ENCODE measurements at places on chromosomes 12 and 14.

- no peak for DNase-seq
Measured at GRCh38 chr12:104654665-104655609, 198.2 kb downstream of the CHST11 start.

GRCh38 chr12:42109031-42109430, 35.6 kb downstream of the GXYLT1 start:
- no peak for DNase-seq

GRCh38 chr12:64759035-64759894, at the start of gene GNS:
GNS (minus strand) TSS chr12:64759406; CDS start chr12:64759276, 130 bp downstream.
- peak; percentile 46 for DNase-seq

GRCh38 chr12:32240162-32240561, 133.5 kb downstream of the BICD1 start:
- DNase-seq, result no peak

GRCh38 chr12:56699020-56699661, 11.1 kb upstream of the PTGES3 start:
- no peak for DNase-seq

GRCh38 chr14:97057238-97058073, 260.3 kb downstream of the VRK1 start:
- DNase-seq, result no peak

DNA sequence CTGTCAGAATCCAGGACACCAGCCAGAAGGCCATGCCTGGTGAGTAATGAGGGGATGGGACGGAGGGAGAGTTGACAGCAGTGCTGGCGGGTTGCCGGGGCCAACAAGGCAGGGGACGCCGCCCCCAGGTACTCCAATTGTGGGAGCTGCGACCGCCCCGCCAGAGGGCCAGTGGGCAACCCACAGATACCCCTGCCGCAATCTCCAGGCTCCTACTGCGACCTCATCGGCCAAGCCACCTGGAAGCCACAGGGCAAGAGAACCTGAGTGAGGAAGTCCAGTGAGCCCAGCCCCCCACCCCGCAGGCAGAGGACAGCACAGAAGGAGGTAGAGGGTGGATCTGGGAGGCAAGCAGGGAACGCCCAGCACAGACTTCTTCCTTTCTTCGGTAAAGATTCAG, 103.0 kb downstream of the RIMBP2 start:
- DNase-seq, result no peak

- no peak for DNase-seq
Measured at GRCh38 chr12:89943463-89943862, 234.8 kb upstream of the ATP2B1 start.

DNA sequence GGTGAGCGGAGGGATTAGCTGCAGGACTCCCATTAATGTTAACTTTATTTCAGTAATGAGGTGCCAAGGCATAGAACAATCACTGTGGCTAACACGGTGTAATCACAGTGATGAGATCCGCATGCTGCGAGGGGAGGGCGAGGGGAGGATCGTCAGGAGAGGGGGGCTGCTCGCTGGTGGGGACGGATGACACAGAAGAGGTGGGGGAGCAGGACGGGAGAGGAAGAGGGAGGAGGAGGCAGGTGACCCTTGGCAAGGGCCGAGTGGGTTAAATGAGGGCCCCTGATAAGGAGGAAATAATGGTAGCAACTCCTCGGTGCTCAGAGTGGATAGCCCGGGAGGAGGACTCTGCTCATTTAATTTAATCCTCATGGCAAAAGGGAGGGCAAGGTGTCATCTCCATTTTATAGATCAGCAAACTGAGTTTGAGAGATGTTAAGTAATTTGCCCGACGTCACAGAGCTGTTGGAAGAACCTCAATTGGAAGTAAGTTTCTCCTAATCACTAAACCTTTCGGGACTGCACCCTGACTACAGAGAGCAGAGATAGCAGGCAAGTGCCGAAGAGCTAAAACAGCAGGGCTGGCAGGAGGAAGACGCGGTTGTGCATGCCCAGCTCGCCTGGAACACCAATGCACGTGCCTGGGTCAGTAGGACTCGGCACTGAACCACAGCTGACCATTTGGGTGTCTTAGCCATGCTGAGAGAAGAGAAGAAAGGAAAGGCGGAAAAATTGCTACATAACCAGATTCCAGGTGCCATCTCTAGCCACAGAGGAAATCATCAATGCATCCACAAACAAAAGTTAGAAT, 43.0 kb downstream of the SPRING1 start:
- DNase-seq, result no peak

DNA sequence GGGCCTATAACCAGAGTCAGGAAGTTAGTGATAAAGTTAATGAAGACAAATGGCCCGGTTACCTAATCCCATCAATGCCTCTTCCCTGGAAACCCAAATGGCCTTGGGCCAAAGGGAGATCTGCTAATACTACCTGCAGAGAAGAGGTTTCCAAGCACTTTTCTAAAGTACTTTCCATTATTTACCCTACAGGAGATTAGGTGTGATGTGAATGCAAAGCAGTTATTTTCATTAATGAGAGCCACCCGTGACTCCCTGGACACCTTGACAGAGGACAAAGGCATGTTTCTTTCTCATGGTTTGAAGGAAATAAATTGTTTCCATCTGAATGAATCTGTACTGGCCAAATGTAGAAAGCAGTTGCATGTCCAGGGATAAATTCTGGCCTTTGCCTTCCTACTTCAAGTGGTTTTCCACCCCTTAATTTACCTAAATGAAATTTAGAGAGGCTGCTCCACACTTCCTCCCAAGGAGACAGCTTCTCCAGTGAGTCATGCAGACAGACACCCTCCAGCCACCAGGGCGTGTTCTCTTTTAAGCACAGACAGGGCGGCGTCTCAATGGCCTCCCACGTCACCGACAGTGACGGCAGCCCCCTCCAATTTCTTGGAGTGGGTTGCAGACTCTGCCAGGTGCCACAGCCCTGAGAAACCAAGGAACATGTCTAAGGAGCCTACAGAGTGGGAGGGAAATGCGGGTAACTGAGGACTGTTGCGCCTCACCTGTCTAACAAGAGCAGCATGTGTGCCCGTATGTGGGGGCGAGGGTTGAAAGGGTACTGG, 43.9 kb upstream of the GNPNAT1 start:
- DNase-seq, result no peak

DNA sequence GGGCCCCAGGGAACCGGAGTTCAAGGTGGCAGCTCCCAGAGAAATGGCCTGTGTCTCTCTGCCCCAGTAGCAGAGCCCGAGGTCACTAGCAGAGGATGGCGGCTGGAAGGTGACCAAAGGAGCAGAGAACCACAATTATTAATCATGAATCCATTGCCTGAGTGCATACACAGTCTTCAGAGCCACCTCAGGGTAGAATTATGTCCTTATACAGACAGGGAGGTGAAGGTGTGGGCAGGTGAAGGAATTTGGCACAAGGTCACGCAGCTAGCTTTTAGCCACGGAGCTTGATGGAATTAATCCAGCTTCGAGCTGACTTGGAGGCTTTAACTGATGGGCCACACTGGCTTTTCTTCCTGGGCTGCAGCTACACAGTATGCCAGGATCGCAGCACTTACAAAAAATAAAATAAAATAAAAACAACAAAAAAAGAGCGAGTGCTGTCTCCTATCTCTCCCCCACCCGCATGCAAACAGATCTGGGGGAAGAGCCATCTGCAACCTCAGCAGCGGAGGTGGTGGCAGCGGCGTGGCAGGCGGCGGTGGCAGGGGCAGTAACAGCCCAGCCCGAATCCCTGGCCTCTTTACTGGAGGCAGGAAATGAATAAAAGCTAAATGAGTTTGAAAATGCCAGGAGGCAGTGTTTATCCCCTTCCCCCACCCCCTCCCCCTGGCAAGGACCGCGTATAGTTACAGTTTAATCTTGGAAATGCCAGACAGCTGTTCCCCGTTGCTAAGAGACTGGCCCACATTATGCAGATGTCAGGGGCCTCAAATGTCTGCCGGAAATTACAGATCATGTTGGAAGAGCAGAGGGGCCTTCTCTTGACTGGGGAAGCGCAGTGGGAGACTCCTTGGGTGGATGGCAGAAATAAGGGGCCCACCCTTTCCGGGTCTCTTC, 93.5 kb downstream of the LRRC74A start:
- peak; percentile 90 for DNase-seq

GRCh38 chr14:97311411-97311810, 514.2 kb downstream of the VRK1 start:
- DNase-seq, result no peak

GRCh38 chr12:120056739-120057138, 59.8 kb downstream of the RAB35 start:
- DNase-seq, result no peak

DNA sequence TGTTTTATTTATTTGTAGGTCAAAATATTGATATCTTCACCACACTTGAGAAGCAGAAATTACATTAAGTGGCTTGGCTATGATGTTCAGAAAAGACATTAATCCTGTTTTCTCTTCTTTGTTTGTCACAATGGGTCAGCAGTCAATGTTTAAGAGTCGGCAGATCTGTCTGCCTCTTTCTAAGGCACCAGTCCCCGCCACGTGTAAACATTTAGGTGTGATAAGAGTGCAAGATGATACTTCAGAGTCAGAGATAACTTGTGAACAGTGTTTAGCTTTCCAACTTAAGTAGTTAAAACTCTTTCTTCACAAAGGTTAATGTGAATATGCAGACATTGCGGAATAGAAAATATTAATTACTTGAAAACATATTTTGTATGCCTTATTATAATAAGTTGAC, 160.9 kb downstream of the OTOGL start:
- DNase-seq, result no peak

- DNase-seq, result no peak
Measured at GRCh38 chr12:26271889-26272492, 76.6 kb downstream of the SSPN start.

- no peak for DNase-seq
Measured at GRCh38 chr14:80992580-80992979, 37.2 kb downstream of the TSHR start.

- no peak for DNase-seq
Measured at GRCh38 chr14:21917699-21918436, 244.2 kb upstream of the OR4E1 start.

GRCh38 chr14:76490735-76491134, 114.8 kb downstream of the ESRRB start:
- DNase-seq, result no peak

- DNase-seq, result no peak
Measured at GRCh38 chr12:131619736-131620506, 91.0 kb upstream of the SFSWAP start.

DNA sequence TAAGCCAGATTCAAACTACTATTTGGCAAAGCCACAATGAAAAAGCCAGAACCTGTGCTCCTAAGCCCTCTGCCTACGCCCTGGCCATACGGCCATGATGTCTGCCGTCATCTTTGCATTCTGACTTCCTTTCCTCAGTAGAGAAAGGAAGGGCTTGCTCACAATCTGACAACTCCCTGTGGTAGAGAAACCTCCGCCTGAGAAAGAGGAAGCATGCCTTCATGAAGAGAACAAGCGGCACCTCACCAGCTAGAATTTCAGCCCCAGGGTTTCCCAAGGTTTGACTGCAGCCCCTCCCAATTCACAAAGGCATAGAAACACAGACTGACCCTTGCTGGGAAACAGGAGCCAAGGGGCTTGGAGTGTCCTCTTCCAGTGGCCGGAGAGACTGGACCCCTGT, 25.7 kb downstream of the TEP1 start:
- DNase-seq, result no peak

DNA sequence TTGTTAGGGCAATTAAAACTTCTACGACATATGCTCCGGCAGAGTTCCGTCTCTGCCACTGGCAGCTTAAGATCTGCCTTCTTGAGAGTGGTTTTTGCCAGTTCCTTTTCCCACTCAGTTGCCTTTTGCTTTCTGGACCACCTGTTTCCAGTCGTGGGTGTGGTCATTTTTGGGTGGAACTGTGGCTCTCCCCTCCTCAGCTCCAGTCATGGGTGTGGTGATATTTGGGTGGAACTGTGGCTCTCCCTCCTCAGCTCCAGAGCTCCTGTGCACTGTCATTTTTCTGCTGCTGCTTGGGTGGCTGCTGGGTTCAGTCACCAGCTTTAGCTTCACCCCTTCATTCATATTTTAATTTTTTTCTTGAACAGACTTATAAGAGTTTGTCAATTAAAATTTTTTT, 25.3 kb downstream of the WDR20 start:
- DNase-seq, result no peak
